ENCODE measurements at places on chromosomes 3 and 15. TPM values are rescaled to one million over a fixed set of nuclear protein-coding genes. Genes with fewer than 3 reads are reported as not detected.

- DNase-seq = no peak
Measured at GRCh38 chr3:30199855-30200254, 406.5 kb upstream of the TGFBR2 start.

ZCWPW2 gene
- total RNA-seq = 0.18 TPM

RAD51 gene
- 4.7 TPM for total RNA-seq

CADM2 gene
- not detected for total RNA-seq

GRCh38 chr3:120348065-120348990 lies 826 bp downstream of the LRRC58 start:
- no peak for DNase-seq

GRCh38 chr3:64972793-64973192 lies 285.0 kb upstream of the ADAMTS9 start:
- DNase-seq = no peak

NME9 gene
- total RNA-seq = not detected

GOLGA6B gene
- not detected for total RNA-seq
